ENCODE measurements at places on chromosomes 5 and 9.

DNA sequence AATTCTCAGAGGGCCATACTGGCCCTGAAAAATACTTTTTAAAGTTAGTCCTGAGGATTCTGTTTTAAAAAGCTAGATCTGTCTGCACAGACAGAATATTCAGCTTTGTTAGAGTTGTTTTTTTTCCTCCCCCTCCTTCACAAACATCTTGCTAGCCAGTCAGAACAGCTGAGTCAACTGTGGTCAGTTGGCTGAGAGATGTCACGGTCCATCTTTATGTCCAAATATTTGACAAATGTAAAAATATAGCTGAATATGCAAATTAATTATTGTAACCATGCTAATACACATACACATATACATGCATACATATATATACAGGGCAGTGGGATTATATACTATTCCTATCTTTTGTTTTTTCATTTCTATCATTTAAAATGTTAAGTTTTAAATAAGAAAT lies 33.9 kb downstream of the UNC13B start:
- DNase-seq, result no peak

- DNase-seq, result peak; percentile 68
Measured at GRCh38 chr9:132669319-132669697, 475 bp downstream of the DDX31 start.

DNA sequence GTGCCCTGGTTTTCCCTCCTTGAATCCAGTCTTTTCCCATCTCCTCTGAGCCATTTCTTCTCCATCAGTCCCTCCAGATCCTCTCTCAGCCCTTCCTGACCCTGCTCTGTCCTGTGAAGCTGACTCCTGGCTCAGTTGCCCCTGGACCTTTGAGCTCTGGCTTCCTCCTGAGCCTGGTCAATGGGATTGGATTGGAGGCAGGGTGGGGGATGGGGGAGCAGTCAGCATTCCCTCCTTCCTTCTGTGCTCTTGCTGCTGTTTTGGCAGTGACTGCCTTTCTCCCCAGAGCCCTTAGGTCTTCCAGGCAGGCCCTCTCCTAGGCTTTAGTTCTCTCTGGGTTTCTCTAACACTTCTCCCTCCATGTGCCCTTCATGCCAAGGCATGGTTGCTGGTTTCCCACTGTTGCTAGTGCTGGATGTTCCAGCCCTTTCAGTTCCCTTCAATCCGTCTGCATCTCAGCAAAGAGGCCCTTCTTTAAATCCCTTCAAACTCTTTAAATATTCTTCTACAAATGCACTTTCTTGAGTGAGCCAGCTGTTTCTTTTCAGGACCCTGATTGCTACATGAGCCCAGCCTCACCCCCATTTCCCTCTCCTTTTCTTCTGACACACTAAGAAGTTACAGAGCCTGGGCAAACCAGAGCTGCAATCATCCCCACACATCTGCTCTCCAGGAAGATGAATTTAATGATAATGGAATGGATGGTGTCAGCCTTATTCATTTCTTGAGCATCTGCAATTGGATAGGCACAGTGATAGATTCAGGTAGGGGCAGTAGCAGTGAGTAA lies 2.2 kb downstream of the TNFSF15 start:
- DNase-seq, result no peak

GRCh38 chr9:18182636-18183035 lies 291.3 kb upstream of the ADAMTSL1 start:
- no peak for DNase-seq

DNA sequence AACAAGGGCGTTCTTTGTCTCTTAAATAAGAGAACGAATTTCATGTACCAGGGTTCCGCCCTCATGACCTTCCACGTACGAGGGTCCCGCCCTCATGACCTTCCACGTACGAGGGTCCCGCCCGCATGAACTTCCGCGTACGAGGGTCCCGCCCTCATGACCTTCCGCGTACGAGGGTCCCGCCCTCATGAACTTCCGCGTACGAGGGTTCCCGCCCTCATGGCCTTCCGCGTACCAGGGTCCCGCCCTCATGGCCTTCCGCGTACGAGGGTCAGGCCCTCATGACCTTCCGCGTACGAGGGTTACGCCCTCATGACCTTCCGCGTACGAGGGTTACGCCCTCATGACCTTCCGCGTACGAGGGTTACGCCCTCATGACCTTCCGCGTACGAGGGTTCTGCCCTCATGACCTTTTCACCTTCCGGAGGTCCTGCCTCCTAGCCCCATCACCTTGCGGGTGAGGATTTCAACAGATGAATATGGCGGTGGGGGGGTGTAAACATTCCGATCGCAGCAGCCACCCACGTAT lies 273.9 kb upstream of the ADAMTS16 start:
- no peak for DNase-seq

- no peak for DNase-seq
Measured at GRCh38 chr9:95458666-95459065, 58.1 kb downstream of the PTCH1 start.

Data from COLO829 (cell line).